ENCODE measurements at places on chromosomes 7 and 10.

- no peaks in the 10 kb centered on the region for H3K27me3 ChIP-seq
- no peak overlapping the region for H3K27ac ChIP-seq
- H3K4me3 ChIP-seq, result no peak overlapping the region
- H3K36me3 ChIP-seq, result no peaks in the 10 kb centered on the region
Measured at GRCh38 chr10:75597773-75598440, 166.5 kb downstream of the LRMDA start.

DNA sequence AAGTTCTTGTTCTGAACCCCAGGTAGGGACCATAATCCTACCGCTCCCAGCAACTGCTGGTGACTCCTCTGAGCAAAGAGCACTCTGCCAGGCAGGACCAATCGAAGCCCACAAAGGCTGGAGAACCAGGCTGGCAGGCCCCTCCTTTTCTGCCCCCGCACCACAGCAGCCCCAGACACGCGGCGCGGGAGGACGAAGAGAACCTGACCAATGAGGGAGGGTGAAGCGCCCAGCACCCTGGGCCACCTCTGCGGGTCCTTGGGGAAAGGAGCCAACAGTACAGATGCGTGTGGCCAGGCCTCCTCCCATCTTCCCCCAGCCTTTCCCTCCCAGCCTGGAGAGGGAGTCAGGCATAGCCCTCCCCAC, 25.9 kb downstream of the CTBP2 start:
- H3K4me3 ChIP-seq, result no peak overlapping the region
- H3K4me1 ChIP-seq, result peaks cover 15% of the 10 kb centered on the region
- no peak overlapping the region for H3K27ac ChIP-seq
- peak; percentile 53 for DNase-seq
- H3K36me3 ChIP-seq, result peaks cover 29% of the 10 kb centered on the region

GRCh38 chr10:104557966-104558365, 83.1 kb upstream of the SORCS3 start:
- DNase-seq, result no peak
- no peaks in the 10 kb centered on the region for H3K4me1 ChIP-seq
- H3K4me3 ChIP-seq, result no peak overlapping the region

DNA sequence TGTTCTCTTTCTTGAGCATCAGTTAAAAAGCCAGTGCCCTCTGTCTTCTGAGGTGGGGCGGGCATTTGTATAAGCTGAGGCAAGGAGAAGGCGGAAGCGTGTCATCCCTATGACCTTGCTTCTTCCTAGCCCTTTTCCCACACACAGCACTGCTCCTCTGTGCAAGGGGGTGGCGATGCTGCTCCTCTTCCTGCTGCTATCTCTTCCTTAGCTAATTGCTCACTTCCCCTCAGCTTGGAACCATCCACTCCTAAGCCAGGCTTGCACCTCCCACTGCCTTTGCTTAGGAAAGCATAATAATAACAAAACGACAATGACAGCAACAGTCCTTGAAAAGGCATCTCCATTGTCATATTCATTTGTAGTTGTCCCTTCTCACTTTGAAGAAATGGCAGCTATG, 366.9 kb downstream of the PHTF2 start:
- DNase-seq, result no peak
- H3K4me1 ChIP-seq, result peaks cover 19% of the 10 kb centered on the region
- H3K4me3 ChIP-seq, result no peak overlapping the region
- H3K36me3 ChIP-seq, result peaks cover 13% of the 10 kb centered on the region
- H3K27ac ChIP-seq, result no peak overlapping the region
- no peaks in the 10 kb centered on the region for H3K27me3 ChIP-seq

GRCh38 chr7:861222-861621, 15.1 kb upstream of the GET4 start:
- no peaks in the 10 kb centered on the region for H3K27me3 ChIP-seq
- DNase-seq, result no peak
- no peak overlapping the region for H3K27ac ChIP-seq
- peaks cover 99% of the 10 kb centered on the region for H3K36me3 ChIP-seq

DNA sequence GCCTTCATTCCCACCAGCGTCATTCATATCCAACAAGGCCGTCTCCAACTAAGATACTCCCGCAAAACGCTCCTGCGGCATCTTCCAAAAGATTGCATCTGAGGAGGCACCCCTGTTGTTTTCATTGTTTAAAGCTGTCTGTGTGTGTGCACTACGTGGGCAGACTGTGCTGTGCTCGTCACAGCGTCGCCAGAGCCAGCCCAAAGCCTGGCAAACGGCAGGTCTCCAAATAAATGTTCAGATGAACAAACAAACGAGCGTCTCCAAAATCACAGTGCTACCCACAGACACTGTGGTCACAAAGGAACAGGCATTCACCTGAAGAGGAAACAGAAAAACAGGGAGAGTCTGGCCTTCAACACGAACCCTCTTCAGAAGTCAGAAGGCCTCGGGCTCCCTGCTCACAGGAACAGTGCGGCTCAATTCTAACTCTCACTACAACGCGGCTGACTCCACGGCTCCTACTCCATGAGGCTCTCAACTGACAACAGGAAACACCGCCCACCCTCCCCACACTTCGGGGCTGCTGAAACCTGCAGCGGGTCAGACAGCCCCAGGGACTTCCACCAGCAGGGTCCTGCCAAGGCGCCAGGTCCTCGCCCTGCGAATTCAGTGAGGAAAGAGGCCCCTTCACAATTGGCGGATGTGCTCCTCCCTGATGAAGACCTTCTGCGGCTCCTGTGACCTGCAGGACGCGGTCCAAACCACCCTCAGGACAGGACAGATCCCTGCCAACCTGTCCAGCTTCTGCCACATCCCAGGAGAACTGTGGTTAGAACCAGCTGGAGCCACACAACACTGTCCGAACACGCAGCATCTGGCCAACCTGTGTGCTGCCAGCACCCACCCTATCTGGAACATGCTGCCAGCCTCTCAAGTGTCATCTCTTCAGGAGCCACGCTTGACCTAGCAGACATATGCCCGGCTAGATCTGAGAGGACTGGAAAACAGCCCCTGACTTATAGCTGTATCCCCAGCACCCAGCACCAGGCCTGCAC, 36.1 kb downstream of the MAD1L1 start:
- peaks cover 43% of the 10 kb centered on the region for H3K36me3 ChIP-seq
- H3K4me3 ChIP-seq, result no peak overlapping the region
- H3K4me1 ChIP-seq, result no peaks in the 10 kb centered on the region
- DNase-seq, result no peak

GRCh38 chr7:585873-586272, 66.2 kb upstream of the PDGFA start:
- H3K27me3 ChIP-seq, result no peaks in the 10 kb centered on the region
- DNase-seq, result no peak
- H3K4me1 ChIP-seq, result peaks cover 22% of the 10 kb centered on the region
- no peak overlapping the region for H3K27ac ChIP-seq
- H3K4me3 ChIP-seq, result no peak overlapping the region

DNA sequence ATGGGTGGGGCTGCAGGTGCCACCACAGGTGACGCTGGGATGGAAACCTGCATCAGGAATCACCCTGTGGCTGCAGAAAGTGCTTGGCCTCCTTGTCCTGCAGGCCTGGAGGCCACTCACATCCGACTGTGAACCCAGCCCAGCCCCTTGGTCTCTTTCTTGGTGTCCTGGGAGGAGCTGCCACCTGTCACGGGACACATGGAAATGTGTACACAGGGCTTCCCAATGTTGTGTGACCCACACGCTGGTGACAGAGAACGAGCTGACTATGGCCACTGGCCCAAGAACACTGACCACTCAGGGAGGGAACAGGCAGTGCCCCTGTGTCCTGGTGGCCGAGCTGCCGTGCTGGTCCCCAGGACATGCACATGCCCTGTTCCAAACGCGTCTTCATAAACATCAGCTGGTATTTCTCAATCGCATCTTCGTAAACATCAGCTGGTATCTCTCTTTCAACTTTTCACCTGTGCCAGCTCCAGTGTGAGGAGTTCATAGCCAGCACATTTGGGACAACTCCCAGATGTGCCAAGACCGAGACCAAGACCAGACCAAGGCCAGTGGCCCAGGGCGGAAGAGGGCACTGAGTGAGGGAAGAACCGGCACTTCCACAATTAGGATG, 57.9 kb upstream of the INPP5A start:
- no peak overlapping the region for H3K27ac ChIP-seq
- H3K36me3 ChIP-seq, result no peaks in the 10 kb centered on the region
- H3K4me1 ChIP-seq, result peaks cover 12% of the 10 kb centered on the region
- peak; percentile 17 for DNase-seq

- no peaks in the 10 kb centered on the region for H3K27me3 ChIP-seq
- no peak for DNase-seq
- no peak overlapping the region for H3K4me3 ChIP-seq
- H3K4me1 ChIP-seq, result no peaks in the 10 kb centered on the region
- H3K27ac ChIP-seq, result no peak overlapping the region
Measured at GRCh38 chr10:107275806-107276205, 111.3 kb upstream of the SORCS1 start.

DNA sequence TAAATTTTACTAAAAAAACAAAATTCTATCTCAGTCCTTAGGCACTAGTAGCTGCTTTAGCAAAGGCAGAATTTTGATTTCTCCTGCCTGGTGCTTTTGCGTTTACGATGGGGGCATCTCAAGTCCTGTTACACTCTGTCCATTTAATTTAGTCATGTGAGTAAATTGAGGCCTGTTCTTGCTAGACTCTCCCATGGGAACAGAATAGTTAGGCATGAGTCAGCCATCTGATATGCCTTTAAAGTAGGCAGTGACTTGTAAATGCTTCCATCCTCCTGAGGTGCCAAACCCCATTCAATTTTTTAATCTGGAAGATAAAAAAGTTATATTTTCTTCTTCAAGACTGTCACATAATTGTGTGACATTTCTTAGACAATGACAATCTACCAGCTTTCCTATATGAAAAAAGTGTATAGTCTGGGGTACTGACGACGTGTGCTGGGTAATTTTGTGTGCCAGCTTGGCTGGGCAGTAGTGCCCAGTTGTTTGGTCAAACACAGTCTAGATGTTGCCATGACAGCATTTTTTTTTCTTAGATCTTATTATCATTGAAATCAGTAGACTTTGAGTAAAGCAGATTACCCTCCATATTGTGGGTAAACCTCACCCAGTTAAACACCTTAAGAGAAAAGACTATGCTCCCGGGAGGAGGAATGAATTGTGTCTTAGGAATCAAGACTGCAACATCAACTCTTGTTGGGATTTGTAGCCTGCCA, 603.4 kb downstream of the SORCS1 start:
- no peaks in the 10 kb centered on the region for H3K27me3 ChIP-seq
- H3K4me1 ChIP-seq, result no peaks in the 10 kb centered on the region
- H3K27ac ChIP-seq, result no peak overlapping the region
- no peak overlapping the region for H3K4me3 ChIP-seq

GRCh38 chr10:81872206-81872862, 2.7 kb upstream of the NRG3 start:
- H3K36me3 ChIP-seq, result no peaks in the 10 kb centered on the region
- peaks cover 16% of the 10 kb centered on the region for H3K4me1 ChIP-seq
- no peak overlapping the region for H3K27ac ChIP-seq

DNA sequence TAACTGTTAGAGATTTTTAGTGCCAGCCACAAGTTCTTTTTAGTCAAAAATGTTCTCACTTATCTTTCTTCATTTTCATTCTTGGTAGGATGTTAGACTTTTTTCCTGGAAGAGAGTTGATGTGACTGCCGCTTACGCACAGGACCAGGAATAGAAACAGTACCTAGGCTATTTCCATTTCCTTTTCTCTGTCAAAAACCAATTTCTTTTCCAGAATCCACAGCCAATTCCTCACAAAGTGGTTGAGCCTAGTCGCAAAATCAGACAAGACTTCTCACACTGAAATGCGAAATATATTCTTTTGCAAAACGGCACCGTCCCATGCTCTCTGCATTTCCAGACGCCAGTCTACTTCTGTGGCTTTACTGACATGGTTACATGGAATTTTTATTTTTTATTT, 394.2 kb downstream of the GALNT17 start:
- no peaks in the 10 kb centered on the region for H3K4me1 ChIP-seq
- no peaks in the 10 kb centered on the region for H3K36me3 ChIP-seq
- H3K27ac ChIP-seq, result no peak overlapping the region

GRCh38 chr10:83820033-83820432, 319.3 kb upstream of the GHITM start:
- no peaks in the 10 kb centered on the region for H3K27me3 ChIP-seq
- no peaks in the 10 kb centered on the region for H3K4me1 ChIP-seq
- no peak for DNase-seq
- no peak overlapping the region for H3K4me3 ChIP-seq

DNA sequence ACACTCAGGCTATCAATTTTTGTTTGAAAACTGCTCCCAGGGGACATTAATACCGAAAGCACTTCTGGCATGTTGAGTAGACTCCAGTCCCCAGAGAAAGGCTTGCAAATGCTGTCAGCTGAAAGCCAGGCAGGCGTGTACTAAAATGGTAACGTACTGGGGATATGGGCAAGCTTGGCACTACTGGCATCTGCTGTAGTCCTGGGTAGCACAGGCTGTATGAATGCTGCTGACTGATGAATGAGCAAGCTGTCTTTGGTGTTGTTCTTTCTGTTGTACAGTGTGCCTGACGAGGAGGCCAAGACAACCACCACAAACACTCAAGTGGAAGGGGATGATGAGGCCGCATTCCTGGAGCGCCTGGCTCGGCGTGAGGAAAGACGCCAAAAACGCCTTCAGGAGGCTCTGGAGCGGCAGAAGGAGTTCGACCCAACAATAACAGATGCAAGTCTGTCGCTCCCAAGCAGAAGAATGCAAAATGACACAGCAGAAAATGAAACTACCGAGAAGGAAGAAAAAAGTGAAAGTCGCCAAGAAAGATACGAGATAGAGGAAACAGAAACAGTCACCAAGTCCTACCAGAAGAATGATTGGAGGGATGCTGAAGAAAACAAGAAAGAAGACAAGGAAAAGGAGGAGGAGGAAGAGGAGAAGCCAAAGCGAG, 53.5 kb upstream of the AGBL3 start:
- peak overlapping the region; percentile 80 for H3K27ac ChIP-seq
- no peaks in the 10 kb centered on the region for H3K27me3 ChIP-seq
- peaks cover 37% of the 10 kb centered on the region for H3K36me3 ChIP-seq

DNA sequence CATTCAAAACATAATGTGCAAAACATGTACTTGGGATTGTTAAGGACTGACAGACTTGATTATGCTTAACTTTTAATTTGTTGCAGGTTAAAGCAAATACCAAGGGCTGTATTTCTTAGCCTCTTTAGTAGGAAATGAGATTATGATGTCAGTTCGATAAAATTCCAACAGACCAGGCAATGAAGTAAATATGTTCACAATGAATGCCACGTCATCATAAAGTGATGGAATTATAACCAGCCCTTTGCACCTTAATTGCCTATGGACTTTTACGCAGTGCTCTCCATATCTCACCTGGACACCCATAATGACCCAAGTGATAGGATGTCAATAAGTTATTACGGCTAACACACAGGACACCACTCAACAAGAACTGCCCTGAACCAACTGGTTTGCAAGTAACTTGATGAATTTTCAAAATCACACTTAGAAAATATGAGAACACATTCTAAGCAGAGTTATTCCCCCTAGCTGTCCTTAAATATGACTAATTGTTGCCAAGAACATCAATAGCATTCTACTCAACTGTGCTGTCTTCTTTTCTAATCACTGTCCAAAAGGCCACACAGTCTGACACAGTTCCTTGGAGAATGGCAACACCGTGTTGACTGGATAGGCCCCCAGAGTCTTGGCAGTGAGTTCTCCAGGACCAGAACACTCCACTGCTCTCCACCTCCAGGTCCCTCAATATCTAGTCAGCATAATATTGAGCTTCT, 115.0 kb downstream of the CHCHD3 start:
- no peak overlapping the region for H3K27ac ChIP-seq
- no peak for DNase-seq
